Fibroblast of the aortic adventitia (primary cell): ENCODE measurements at places on chromosomes 2 and 18. TPM values are rescaled to one million over a fixed set of nuclear protein-coding genes. Genes with fewer than 3 reads are reported as not detected.

Gene GREB1L
- 1.9 and 3.7 TPM in 2 replicates for total RNA-seq

Gene MPPE1
- 24.0 and 65.0 TPM in 2 replicates for total RNA-seq

Gene TMEM17
- total RNA-seq: 0.90 and 4.4 TPM in 2 replicates

Gene UGT1A10
- total RNA-seq: 0.41 TPM in 1 of 2 replicates, not detected in the other

Gene XIRP2
- 0.09 TPM in 1 of 2 replicates, not detected in the other for total RNA-seq

Gene PIGN
- total RNA-seq: 32.7 and 44.8 TPM in 2 replicates

Gene FHOD3
- total RNA-seq: 3.0 and 3.3 TPM in 2 replicates

Gene KCNG2
- not detected in 2 replicates for total RNA-seq

Gene FRZB
- 0.08 and 0.18 TPM in 2 replicates for total RNA-seq

Gene ST8SIA5
- total RNA-seq: 0.90 TPM in 1 of 2 replicates, not detected in the other

Gene MYO7B
- 0.18 TPM in 1 of 2 replicates, not detected in the other for total RNA-seq

Gene C1QL2
- total RNA-seq: not detected in 2 replicates

Gene BOLL
- total RNA-seq: not detected in 2 replicates

Gene TEX44
- total RNA-seq: not detected in 2 replicates

Gene PSD4
- 0.82 and 5.1 TPM in 2 replicates for total RNA-seq

Gene MALT1
- total RNA-seq: 18.3 and 56.1 TPM in 2 replicates

Gene SMIM21
- total RNA-seq: not detected in 2 replicates

Gene SKOR2
- total RNA-seq: not detected in 2 replicates

Gene GAD1
- not detected in 2 replicates for total RNA-seq

Gene GALR1
- total RNA-seq: under 0.01 TPM in 1 of 2 replicates, not detected in the other

Gene RBKS
- total RNA-seq: 1.3 and 1.4 TPM in 2 replicates

Gene SLC9A4
- not detected in 2 replicates for total RNA-seq

Gene CIDEA
- not detected in 2 replicates for total RNA-seq

Gene NIFK
- total RNA-seq: 49.5 and 176 TPM in 2 replicates

Gene LYPD1
- 0.74 and 25.2 TPM in 2 replicates for total RNA-seq
